ENCODE measurements at places on chromosomes 4 and X. TPM values are rescaled to one million over a fixed set of nuclear protein-coding genes. Genes with fewer than 3 reads are reported as not detected.

- no peak overlapping the region for H3K27ac ChIP-seq
- H3K27me3 ChIP-seq = no peaks in the 10 kb centered on the region
- DNase-seq = no peak
- H3K4me1 ChIP-seq = peaks cover 22% of the 10 kb centered on the region
Measured at GRCh38 chr4:145102619-145103018, 4.5 kb downstream of the ABCE1 start.

DNA sequence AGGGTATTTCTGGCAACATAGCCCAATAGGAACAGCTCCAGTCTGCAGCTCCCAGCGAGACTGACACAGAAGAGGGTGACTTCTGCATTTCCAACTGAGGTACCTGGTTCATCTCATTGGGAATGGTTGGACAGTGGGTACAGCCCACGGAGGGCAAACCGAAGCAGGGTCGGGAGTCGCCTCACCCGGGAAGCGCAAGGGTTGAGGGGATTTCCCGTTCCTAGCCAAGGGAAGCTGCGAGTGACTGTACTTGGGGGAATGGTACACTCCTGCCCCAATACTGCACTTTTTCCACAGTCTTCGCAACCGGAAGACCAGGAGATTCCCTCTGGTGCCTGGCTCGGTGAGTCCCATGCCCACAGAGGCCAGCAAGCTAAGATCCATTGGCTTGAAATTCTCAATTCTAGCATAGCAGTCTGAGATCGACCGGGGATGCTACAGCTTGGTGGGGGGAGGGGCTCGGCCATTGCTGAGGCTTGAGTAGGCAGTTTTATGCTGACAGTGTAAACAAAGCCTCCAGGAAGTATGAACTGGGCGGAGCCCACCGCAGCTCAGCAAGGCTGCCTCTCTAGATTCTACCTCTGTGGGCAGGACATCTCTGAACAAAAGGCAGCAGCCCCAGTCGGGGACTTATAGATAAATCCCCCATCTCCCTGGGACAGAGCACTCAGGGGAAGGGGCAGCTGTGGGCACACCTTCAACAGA is 14.0 kb upstream of the ADAD1 start:
- no peaks in the 10 kb centered on the region for H3K27me3 ChIP-seq
- no peak overlapping the region for H3K4me3 ChIP-seq
- H3K36me3 ChIP-seq = peaks cover 7% of the 10 kb centered on the region
- no peaks in the 10 kb centered on the region for H3K4me1 ChIP-seq
- no peak overlapping the region for H3K27ac ChIP-seq

DNA sequence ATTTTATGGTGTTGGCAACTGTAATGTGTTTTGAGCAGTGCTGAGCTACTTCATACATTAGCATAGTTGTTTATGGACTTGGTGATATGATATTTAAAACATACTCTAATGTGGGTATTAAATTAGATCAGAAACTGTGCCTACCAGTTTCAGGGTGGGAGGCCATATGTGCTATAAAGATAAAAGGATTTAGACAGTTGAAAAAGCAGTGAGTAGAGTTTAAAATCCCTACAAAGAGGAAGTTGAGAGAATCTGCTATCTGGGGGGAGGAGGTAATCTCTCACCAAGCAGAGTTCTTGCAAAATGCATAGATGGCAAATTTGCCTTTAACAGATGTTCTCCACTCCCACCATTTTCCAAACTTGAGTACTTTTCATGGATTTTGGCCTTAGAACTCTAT is 154.5 kb downstream of the SPOCK3 start:
- H3K4me1 ChIP-seq = no peaks in the 10 kb centered on the region
- no peaks in the 10 kb centered on the region for H3K36me3 ChIP-seq
- DNase-seq = no peak
- H3K27me3 ChIP-seq = no peaks in the 10 kb centered on the region
- H3K27ac ChIP-seq = no peak overlapping the region
- H3K4me3 ChIP-seq = no peak overlapping the region

DNA sequence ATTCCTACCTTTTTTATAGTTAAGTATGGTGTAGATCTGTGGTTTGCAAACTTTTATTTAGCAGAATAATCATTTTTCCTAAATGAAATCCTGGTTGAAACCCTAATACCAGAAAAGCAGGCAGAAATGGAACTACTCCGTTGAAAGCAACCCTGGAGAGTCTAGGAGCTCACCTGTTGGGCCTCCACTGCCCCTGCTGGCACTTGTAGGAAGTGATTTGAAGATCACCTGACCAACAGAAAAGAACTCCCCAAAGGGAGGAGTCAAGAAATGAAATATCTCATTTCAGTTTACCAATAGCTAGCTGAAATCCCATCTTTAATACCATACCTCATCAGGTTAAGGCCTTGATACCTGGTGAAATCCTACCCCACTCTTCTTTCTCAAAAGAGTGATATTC is 277.1 kb downstream of the KLHL13 start:
- H3K27me3 ChIP-seq = no peaks in the 10 kb centered on the region
- DNase-seq = no peak
- no peak overlapping the region for H3K27ac ChIP-seq
- H3K4me1 ChIP-seq = no peaks in the 10 kb centered on the region

GRCh38 chrX:129704491-129704890 is 34.3 kb upstream of the XPNPEP2 start:
- no peak overlapping the region for H3K4me3 ChIP-seq
- no peak overlapping the region for H3K27ac ChIP-seq
- H3K36me3 ChIP-seq = no peaks in the 10 kb centered on the region
- no peaks in the 10 kb centered on the region for H3K27me3 ChIP-seq
- H3K4me1 ChIP-seq = no peaks in the 10 kb centered on the region
- DNase-seq = no peak

GRCh38 chrX:154374313-154375155 is at the start of gene FLNA:
Gene FLNA, minus strand, starts transcription at chrX:154374634. Its CDS starts 3,389 bp downstream, at chrX:154371245.
- peak within 1 kb of the TSS; percentile 43 for H3K4me3 ChIP-seq
- H3K36me3 ChIP-seq = no peaks in the 10 kb centered on the region
- H3K4me1 ChIP-seq = peaks cover 4% of the 10 kb centered on the region
- peak; percentile 41 for DNase-seq

- no peaks in the 10 kb centered on the region for H3K27me3 ChIP-seq
- DNase-seq = no peak
- H3K36me3 ChIP-seq = no peaks in the 10 kb centered on the region
- no peak overlapping the region for H3K4me3 ChIP-seq
- no peak overlapping the region for H3K27ac ChIP-seq
Measured at GRCh38 chrX:9302381-9302780, 162.5 kb upstream of the TBL1X start.

- no peak for DNase-seq
- H3K27ac ChIP-seq = no peak overlapping the region
- no peaks in the 10 kb centered on the region for H3K4me1 ChIP-seq
- no peak overlapping the region for H3K4me3 ChIP-seq
- H3K27me3 ChIP-seq = no peaks in the 10 kb centered on the region
- no peaks in the 10 kb centered on the region for H3K36me3 ChIP-seq
Measured at GRCh38 chr4:114385195-114385985, 213.2 kb upstream of the UGT8 start.

- peak overlapping the region; percentile 92 for H3K27ac ChIP-seq
- DNase-seq = peak; percentile 47
Measured at GRCh38 chr4:128385683-128386304, 98.2 kb upstream of the PGRMC2 start.

DNA sequence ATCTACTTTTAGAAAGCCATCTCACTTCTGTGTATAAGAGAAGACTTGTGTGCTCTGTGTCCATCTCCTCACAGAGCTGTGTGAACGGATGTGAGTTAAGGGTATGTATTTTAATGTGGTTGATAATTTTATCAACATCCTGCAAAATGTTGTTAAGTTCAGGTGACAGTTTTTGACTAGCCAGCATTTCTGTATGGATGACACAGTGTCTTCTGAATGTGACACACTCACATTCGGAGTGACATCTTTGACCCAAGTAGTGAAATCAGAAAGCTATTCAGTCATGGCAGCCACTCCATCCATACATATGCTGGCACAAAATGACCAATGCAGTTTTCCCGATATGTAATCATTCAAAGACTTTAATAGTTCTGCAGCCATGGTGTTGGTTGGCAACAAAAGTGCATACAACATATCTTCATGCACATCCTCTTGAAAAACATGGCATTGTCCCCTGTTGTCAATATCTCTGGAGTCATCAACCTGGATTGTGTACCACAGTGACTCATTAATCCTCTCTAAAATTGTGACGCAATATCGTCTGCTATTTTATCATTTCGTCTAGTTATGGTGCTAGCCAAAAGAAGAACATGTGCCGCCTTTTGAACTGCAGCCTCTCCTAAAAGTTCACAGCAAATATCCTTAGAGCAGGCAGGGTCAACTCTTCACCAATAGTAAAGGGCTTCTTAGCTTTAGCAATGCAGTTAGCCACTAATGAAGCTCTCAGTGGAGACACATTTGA is 6.8 kb upstream of the FGF2 start:
- H3K27me3 ChIP-seq = no peaks in the 10 kb centered on the region
- no peaks in the 10 kb centered on the region for H3K36me3 ChIP-seq
- no peaks in the 10 kb centered on the region for H3K4me1 ChIP-seq
- DNase-seq = no peak
- no peak overlapping the region for H3K27ac ChIP-seq
- H3K4me3 ChIP-seq = no peak overlapping the region

- H3K4me1 ChIP-seq = no peaks in the 10 kb centered on the region
- H3K4me3 ChIP-seq = no peak overlapping the region
- no peak overlapping the region for H3K27ac ChIP-seq
- DNase-seq = no peak
Measured at GRCh38 chr4:104743215-104743653, 248.5 kb upstream of the CXXC4 start.

DNA sequence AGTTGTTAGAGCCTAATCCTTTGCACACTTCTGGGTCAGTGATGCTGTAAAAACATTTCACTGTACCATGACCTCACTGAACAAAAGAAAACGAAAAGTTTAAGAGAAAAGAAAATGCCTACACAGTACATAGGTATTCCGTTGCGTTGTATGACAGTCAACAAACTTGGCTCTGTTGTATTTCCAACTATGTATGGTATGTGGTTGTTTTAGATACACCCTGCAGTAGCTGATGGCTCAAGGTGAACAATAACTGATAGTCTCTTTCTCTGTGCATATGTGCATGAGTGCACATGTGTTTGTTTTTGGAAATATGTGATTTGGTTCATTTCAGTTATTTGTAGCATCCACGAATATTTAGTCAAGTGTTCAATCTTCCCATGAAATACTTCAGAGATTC is 176.0 kb downstream of the BMPR1B start:
- H3K4me1 ChIP-seq = no peaks in the 10 kb centered on the region
- no peaks in the 10 kb centered on the region for H3K27me3 ChIP-seq
- H3K4me3 ChIP-seq = no peak overlapping the region
- H3K27ac ChIP-seq = no peak overlapping the region
- DNase-seq = no peak
- H3K36me3 ChIP-seq = no peaks in the 10 kb centered on the region

DNA sequence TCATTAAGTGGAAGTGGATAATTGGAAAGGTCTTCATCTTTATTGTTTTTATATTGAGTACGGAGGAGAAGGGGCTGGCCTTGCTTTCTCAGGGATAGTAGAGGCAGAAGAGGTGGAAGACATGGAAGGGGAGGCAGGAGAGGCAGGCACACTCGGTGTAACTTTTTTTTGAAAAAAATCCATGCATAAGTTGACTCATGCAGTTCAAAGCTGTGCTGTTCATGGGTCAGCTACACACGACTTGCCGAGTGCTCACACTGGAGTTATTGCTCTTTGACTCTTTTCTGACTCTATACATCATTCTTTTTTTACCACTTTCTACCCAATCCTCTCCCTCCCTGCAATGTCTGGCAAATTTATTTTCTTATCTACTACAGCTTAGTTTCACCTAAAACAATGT is 158.3 kb upstream of the AADAT start:
- no peak for DNase-seq
- H3K4me1 ChIP-seq = no peaks in the 10 kb centered on the region
- H3K4me3 ChIP-seq = no peak overlapping the region
- H3K36me3 ChIP-seq = no peaks in the 10 kb centered on the region

DNA sequence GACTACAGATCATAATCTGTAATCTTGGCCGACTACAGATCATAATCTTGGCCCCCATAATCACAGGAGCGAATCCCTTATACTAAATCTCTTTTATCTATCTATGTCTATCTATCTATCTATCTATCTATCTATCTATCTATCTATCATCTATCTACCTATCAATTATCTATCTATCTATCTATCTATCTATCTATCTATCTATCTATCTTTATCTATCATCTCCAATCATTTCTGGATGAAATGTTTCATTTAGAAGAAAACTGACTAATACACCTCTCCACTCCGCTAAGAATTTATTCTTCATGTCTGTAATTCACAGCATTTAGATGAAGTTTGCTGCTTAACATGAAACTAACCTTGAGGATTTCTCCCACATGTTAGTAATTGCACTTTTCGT is 45.0 kb upstream of the ACSL1 start:
- no peaks in the 10 kb centered on the region for H3K27me3 ChIP-seq
- DNase-seq = no peak
- no peak overlapping the region for H3K4me3 ChIP-seq
- H3K27ac ChIP-seq = no peak overlapping the region
- no peaks in the 10 kb centered on the region for H3K36me3 ChIP-seq

- no peak for DNase-seq
- H3K4me3 ChIP-seq = no peak overlapping the region
- no peaks in the 10 kb centered on the region for H3K36me3 ChIP-seq
- H3K27me3 ChIP-seq = no peaks in the 10 kb centered on the region
- no peaks in the 10 kb centered on the region for H3K4me1 ChIP-seq
Measured at GRCh38 chr4:152436384-152436783, 99.5 kb downstream of the FBXW7 start.

DNA sequence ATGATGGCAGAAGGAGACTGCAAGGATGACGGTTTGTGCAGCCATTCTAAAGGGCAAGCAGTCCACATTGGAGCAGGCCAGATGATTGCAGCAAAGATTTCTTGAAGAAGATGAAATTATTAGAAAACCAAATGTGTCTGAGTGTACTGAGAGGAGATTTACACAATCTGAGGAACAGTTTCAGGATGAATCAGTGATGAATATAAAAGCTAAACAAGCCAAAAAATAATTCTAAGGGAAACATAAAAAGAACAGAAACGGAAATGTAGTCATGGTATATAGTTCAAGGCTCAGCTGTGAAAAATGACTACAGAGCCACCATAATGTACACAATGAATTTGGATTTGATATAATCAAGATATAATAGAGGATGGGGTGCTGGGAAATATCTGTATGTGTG is 168.5 kb downstream of the PDGFC start:
- H3K4me1 ChIP-seq = no peaks in the 10 kb centered on the region
- H3K36me3 ChIP-seq = no peaks in the 10 kb centered on the region
- no peak overlapping the region for H3K27ac ChIP-seq
- no peak for DNase-seq
- H3K4me3 ChIP-seq = no peak overlapping the region

- no peaks in the 10 kb centered on the region for H3K27me3 ChIP-seq
- H3K27ac ChIP-seq = no peak overlapping the region
- no peak for DNase-seq
- no peak overlapping the region for H3K4me3 ChIP-seq
- no peaks in the 10 kb centered on the region for H3K4me1 ChIP-seq
- no peaks in the 10 kb centered on the region for H3K36me3 ChIP-seq
Measured at GRCh38 chr4:72365981-72366380, 203.0 kb downstream of the ADAMTS3 start.

- no peaks in the 10 kb centered on the region for H3K27me3 ChIP-seq
- no peak overlapping the region for H3K4me3 ChIP-seq
- no peaks in the 10 kb centered on the region for H3K36me3 ChIP-seq
- H3K4me1 ChIP-seq = no peaks in the 10 kb centered on the region
- no peak for DNase-seq
- no peak overlapping the region for H3K27ac ChIP-seq
Measured at GRCh38 chr4:166143227-166143626, 270.2 kb downstream of the TLL1 start.

Gene SCLT1
- 2.1 TPM for total RNA-seq

Gene PPARGC1A
- 30.6 TPM for total RNA-seq

Data from gastrocnemius medialis (tissue), 4 donors.